ENCODE measurements at places on chromosomes 2 and 18.
A peak's percentile ranks its signal among the peaks of the same experiment; 100 is the strongest.

DNA sequence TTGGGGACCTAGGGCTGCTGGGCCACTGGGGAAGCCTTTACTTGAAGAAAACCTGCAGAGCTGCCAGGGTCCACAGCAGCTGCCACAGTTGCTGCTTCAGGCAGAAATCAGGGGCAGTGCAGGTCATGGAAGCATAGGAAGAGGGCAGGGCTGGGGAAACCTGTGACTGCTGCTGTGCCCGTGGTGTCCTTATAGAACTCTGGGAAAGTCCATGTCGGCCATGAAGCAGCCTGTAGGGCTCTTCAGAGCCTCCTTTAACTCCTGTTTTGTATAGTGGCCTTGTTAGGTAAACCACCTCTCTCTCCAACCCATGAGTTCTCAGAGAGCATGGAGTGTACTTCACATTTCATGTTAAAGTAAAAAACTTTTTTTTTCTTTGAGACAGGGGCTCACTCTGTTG, 62.1 kb downstream of the SMAD4 start:
- DNase-seq = no peak

DNA sequence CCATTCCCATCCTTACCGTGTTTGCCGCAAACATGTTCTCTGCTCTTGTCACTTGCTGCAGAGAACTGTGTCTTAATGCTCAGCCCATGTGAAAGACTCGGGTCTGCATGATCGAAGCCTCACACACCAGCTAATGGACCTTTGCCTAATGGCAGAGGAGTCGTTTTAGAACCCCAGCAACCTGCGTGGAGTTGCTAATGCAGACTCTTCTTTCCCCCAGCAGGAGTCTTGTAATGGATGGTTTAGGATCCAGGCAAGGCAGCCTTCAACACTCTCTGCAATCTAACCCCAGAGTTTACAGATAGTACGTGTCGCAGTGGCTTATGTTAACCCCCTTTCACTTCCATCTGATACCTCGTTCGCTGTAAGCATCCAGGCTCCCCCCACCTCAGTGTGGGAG, 316.4 kb downstream of the AGAP1 start:
- DNase-seq = no peak

DNA sequence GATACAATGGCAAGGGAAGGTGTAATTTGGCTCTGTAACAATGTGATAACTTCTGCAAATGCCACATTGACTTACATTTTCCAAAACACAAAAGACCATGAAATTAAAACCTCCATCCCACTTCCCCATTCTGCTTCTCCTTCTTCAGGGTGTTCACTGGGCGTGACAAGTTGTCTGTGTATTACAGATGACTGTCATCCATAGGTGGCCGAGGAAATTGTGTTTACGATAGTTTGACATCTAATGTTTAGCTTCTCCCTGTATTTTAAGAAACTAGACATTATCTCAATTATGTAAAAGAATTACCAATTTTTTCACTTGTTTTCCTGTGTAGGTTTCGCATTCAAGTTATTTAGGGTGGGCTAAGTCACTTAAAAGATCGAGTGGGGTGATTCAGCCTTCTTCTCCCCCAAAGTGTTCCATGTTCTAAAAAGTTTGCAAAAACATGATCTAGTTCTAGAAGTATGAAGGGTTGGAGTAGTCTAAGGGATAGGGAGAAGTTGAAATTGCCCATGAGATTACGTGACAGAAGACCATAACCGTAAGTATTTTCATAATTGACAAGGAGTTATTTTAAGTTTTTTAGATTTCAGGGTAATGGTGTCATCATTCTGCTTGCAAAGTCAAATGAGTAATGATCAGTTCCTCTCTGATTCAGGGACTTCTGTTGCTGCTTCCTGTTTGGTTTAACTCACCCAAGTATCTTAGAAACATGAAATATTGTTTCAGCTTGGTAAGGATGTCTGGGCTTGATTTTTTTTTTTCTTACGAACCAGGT, 25.2 kb upstream of the CYTIP start:
- DNase-seq = no peak

DNA sequence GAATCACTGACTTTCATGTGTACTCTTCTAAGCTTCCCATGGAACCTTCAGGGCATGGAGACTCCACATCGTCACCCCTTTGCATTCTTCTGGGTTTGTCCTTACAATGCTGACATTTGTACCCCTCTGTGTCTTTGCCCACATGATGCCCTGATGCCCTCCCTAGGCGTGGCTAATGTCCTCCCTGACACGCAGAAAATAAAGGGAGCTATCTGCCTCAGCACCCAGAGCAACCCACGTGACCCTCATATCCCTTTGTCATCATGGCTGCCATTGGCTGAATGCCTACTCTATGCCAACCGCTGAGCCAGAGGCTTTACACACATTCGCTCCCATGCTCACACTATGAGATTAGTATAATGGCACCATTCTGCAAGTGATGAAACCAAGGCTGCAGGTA, 86.4 kb upstream of the KLHL29 start:
- no peak for DNase-seq

- no peak for DNase-seq
These were observed 42.0 kb downstream of the PKP4 start for GRCh38 chr2:158498749-158499136.

- DNase-seq = no peak
These were observed 26.7 kb downstream of the RAMP1 start for GRCh38 chr2:237885931-237886684.

DNA sequence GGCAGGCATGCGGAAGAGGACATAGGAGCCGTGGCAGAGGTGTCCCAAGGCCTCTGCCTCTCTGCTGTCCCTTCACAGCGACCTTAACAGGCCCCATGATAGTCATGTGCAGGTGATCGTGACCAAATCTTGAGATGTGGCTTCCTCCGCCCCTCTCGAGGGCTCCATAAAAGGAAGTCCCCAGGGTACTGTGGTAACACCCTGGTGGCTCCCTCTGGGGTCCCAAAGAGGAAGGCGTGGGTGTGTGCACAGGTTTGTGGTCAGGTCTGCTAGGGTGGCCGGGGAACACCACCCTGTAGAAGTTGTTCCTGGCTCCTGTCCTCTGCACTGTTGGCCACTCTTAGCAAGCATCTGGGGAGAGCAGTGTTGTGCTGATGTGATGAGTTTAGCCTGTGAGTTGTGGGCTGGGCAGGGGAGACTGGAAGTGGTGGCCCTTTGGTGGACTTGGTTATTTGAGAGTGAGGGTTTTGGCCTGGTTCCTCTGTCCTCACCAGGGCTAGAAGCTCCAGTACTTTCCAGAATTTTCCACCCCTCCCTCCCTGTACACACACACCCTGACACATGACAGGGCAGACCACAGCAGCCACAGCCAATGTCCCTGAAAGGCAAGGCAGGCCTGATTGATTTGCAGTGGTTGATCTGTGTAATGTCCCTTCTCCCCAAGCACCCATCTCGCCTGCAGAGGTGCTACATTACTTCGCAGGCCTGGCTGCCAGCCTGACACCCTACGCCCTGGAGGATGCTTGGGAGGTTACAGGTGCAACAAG, 68.9 kb upstream of the BOD1L2 start:
- DNase-seq = no peak

GRCh38 chr2:15704086-15704787, 112.6 kb downstream of the DDX1 start:
- DNase-seq = no peak

GRCh38 chr2:216556202-216556601, 57.6 kb downstream of the RPL37A start:
- no peak for DNase-seq

DNA sequence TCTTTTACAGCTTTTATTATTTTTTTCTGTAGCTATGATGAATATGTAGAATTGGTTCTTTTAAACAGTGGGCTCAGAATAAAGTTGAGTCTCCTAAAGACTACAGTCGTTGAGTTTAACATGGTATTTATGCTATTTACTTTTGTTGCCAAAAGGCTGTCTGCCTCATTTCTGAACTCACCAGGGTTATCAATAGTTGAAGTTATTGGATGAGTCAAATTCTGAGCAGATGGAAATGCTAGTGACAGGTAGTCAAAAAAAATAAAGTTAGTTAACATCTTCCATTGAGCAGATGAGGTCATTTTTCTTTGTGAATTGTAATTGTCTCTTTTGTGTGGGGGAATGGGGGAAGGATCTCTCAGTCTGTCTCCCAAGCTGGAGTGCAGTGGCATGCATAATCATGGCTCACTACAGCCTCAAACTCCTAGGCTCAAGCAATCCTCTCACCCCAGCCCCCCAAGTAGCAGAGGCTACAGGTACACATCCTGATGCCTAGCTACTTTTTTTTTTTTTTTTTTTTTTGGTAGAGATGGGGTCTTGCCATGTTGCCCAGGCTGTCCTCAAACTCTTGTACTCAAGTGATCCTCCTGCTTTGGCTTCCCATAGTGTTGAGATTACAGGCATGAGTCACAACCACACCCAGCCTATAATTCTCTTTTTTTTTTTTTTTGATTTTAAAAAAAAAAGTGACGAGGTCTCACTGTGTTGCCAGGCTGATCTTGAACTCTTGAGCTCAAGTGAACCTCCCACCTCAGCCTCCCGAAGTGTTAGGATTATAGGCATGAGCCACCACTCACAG, 8.9 kb downstream of the PAPOLG start:
- no peak for DNase-seq

DNA sequence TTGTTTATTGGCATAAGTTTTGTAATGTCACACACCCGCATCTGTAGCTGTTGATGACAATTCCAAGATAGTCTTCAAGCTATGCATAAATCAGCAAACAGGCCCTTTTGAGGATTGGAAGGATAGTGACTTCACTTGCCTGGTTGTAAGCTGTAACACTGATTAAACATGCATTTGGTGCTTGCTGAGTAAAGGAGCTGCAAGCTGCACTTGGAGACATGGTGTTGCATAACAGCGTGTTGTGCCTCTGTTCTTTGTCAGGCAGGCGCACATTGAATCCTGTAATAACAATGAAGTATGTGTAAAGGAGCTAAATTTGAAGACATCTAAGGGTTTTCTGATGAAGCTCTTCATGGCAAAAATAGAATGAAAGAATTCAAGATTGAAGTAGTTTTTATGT, 68.7 kb upstream of the TTC27 start:
- no peak for DNase-seq

DNA sequence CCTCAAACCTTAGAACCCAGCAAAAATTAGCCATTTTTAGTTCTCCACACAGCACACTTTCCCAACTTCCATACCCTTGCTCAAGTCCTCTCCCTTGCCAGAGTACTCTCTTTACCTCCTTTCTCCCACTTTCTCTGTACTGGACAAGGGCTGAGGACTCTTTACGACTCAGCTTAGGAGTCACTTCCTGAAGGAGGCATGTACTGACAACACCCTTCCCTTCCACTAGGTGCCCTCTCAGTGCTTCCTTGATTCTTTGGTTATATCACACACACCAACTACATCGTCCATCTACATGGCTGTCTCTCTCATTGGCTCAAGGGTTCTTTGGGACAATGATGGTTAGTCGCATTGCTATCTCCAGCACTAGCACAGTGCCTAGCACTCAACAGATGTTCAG, 5.2 kb upstream of the C18orf63 start:
- no peak for DNase-seq

DNA sequence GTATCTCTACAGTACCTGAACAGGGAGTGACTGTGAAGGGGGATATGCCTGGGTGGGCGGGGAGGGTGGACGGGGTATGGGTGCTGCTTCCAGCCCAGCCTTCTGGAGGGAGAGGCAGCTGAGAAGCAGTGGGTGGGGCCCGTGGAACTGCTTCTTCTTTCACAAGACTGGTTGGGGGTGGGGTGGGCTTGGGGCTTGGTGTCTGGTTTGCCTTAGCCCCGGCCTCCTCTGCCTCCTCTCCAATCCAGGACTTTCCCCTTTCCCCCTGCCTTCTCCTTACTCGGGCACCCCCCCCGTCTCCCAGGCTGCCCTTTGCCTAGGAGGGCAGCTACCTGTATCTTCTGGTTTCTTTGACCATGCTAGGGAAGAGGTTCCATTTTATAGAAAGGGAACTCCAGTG, 233.4 kb downstream of the DYSF start:
- no peak for DNase-seq

DNA sequence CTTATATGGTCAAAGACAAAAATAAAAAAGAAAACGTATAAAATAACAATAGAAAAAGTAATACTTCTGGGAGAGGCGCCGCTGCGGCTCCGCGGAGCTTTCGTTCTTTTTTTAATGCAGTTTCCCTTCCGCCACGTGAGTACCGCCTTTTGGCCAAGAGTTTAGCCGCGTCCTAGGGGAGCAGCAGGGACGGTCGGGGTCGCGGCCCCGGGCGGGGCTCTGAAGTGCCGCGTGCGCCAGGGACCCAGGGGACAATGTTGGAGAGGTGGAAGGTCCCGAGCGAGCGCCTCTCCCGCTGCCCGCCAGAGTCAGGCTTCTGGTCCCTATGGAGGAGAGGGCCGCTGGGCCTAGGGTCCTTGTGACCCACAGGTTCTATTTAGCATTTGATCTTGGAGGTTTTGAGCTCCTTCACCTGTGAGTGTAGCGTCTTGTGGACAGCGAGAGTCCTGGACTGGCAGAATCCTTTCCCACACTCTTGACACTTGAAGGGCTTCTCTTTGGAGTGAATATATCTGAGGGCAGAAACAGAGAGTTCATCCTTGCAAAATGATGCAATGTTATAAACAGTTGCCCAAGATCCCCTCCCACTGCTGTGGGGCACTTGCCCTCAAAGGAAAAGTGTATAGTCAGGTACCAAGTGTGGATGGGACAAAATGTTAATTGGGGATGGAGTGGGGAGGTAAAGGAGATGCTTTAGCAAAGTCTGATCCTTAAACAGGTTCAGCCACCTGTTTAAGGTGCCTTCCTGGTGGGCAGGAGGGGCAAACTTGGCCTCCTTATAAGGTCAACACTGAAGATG, 6.3 kb downstream of the OSR1 start:
- DNase-seq = no peak

- peak; percentile 23 for DNase-seq
These were observed 88.4 kb downstream of the BCL2L11 start for GRCh38 chr2:111209045-111209514.

DNA sequence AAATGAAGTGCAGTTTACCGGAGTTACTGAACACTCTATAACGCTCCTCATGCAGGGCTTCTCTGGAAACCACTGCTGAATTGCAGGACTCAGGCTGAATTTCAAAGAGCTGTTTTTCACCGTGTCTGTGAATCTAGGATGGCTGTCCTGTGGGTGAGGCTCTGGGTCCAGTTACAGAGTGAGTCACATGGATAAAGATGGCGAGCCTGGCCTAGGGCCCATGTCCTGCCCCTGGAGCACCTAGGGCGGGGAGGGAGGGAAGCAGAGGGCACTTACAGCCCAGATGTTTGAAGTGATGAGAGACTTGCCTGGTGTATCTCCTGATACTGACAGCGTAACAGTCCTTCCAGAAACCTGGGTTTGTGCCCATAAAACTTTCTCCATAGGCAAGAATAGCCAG, 583.0 kb downstream of the IRS1 start:
- DNase-seq = no peak

GRCh38 chr2:174740721-174741120, 23.6 kb downstream of the CHRNA1 start:
- no peak for DNase-seq
